Hindlimb muscle (tissue), 1 donor: ENCODE measurements at places on chromosomes 4 and X. TPM values are rescaled to one million over a fixed set of nuclear protein-coding genes. Genes with fewer than 3 reads are reported as not detected.

- no peak for DNase-seq
These were observed 64.2 kb downstream of the SPINK2 start for GRCh38 chr4:56757261-56757746.

DNA sequence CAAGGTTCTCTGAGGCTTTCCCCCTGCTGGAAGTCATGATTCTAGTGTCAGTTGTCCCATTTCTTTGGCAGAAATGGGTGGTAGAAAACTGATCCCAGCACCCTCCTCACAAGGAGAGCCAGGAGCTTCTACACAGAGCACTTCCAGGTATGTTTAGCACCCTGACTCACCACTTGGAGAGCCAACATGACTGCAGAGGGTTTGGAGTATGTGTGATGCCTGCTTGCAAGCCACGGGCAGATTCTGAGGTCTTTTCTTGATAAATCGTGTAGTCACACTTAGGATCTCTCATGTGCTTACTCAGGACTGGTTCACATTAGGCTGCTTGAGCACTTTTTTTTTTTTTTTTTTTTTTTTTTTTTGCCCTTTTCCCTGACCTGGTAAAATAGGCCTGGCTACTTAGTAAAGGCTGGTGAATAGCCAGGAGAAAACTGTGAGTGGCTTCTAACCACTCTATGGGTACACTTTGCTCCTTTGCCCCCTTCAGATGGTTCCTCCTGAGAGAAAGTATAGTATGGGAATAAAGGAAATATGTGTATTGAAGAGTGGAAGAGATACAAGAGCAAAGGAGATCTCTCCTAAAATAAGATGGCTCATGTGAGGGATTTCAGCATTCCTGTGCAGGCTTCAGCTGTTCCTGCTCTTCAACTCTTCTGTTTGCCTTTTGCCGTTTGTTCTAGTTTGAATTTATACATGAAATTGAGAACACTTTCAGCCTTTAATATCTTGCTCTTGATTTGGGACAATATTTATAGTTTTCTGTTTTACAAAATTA lies 103.6 kb downstream of the EMCN start:
- no peak for DNase-seq

- no peak for DNase-seq
These were observed 47.4 kb upstream of the VEGFC start for GRCh38 chr4:176840166-176840565.

GRCh38 chr4:78781924-78782323 lies 5.8 kb downstream of the BMP2K start:
- no peak for DNase-seq

- no peak for DNase-seq
These were observed 459.5 kb downstream of the GASK1B start for GRCh38 chr4:157713342-157713741.

GRCh38 chr4:155713911-155714310 lies 44.9 kb upstream of the GUCY1B1 start:
- DNase-seq = no peak

DNA sequence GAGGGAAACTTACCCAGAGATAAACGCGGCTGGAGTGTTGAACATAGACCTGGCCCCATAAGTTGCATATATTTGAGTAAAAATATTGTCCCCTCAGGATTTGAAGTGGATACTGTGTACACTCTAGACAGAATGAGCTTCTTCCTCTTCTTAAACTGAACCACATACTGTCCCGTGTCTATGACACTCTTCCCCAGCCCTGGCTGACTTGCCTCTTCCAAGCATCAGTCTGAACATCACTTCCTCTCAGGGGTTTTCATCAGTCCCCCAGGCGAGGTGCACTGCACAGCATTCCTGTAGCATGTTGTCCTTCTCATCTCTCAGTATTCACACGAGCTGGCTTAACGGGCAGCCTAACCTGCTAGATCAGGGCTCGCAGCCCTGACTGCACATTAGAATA lies 80.5 kb upstream of the TMEM150C start:
- no peak for DNase-seq

GRCh38 chr4:164177753-164178152 lies 576.2 kb upstream of the SMIM31 start:
- no peak for DNase-seq

- DNase-seq = no peak
These were observed 182.1 kb downstream of the MOSPD2 start for GRCh38 chrX:15055146-15055930.

DNA sequence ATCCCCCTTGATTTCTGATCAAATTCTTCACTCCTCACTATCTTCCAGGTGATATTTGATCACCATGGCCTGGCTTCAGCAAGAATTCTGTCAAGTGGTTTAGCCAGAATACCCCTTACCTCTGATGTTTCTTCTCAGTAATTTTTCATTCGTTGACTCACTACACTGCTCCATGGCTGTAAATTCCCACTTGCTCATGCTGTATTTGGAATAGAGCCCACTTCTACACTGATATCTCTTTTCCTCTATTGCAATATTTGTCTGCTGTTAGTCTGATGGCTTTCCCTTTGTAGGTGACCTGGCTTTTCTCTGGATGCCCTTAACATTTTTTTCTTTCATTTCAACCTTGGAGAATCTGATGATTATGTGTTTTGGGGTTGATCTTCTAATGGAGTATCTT lies 73.9 kb upstream of the DIPK2B start:
- DNase-seq = no peak

DNA sequence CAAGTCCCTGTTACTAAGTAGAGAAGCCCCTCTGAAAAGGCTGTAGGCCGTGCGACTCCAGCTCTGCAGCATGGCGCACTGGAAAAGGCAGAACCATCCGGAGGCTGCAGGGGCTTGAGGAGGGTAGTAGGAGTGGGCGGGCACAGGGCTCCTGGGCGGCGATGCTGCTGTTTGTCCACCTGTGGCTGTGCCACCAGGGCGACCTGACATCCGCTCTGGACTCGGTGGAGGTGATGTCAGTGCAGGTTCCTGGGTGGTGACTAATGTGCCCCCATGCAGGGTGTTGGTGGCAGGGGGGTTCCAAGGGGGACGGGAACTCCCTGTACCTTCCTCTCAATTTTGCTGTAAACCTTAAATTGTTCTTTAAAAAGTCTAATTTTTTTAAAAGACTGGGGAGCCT lies 58.3 kb downstream of the PCGF3 start:
- no peak for DNase-seq

DNA sequence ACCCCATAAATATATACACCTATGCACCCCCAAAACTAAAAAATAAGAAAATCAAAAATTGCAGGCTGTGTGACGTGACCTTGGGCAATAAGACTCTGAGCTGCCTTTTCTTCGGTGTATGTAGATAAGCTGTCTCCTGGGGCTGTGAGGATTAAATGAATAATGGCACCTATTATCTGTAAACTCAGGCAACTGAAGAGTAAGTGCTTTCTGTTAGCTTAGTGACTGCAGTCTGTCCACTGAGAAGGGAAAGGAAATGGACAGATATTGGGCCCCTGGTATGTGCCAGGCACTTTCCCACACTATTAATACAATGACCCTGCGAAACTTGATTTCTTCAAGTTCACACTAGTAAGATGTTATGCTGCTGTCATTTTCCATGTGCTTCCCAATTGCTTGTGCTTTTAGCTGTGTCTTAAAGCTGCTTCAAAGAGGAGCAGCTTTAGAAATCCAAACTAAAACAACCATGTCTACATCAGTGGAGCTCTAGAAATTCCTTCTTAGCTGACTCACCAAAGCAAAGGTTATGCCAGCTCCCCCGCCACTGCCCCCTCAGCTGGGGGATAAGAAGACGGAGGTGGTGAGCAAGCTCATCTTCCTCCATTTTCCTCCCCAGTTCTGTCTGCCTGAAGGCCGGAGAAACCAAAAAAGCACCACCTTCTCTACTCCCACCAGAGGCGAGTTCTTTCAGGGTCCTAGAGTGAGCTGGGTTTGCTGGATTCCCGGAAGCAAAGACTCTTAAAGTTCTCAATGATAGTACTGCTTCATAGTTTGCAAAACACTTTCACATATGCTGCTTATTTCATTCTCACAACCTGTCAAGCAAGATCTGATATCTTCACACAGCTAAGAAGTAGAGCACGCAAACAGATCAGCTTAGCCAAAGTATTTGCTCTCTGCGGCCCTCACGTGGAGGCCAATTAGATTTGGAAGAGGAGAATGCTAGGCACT lies 8.8 kb upstream of the DGAT2L6 start:
- peak; percentile 19 for DNase-seq

Gene GABRA4
- not detected for polyA plus RNA-seq

Gene BEX5
- not detected for polyA plus RNA-seq

Gene ATP10D
- 12.4 TPM for polyA plus RNA-seq

Gene OPRPN
- polyA plus RNA-seq = not detected
